ENCODE measurements at places on chromosomes 13 and 19.

GRCh38 chr13:36840718-36841250, 21.8 kb downstream of the RFXAP start:
- DNase-seq = no peak

DNA sequence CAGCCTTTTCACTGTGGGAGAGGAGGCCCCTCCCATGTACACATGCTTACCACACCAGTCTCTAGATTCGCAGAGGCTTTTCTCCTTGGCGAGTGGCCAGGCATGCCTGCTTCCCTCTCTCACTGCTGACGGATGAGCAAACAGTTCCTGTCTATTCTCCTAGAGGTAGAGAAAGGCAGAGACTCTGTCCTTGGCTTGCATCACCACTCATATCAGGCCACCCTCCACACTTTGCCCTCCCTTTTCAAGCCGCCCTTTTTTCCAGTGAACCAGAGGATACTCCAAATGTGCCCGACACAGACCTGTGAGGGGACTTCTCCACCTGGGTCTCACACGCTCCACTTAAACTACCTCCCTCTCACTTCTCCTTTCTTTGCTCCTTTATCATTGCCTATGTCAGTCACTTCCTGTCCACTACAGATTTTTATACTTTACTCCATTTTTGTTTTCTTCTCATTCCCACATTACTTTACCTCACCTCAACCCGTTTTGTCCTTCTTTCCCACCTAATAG, 284.6 kb downstream of the DNAJC15 start:
- no peak for DNase-seq

- no peak for DNase-seq
Observed at GRCh38 chr13:107864543-107865317, 350.6 kb downstream of the LIG4 start.

GRCh38 chr13:75796825-75797224, 160.7 kb downstream of the LMO7 start:
- DNase-seq = no peak

GRCh38 chr13:49714757-49715156, 23.5 kb upstream of the EBPL start:
- DNase-seq = no peak

DNA sequence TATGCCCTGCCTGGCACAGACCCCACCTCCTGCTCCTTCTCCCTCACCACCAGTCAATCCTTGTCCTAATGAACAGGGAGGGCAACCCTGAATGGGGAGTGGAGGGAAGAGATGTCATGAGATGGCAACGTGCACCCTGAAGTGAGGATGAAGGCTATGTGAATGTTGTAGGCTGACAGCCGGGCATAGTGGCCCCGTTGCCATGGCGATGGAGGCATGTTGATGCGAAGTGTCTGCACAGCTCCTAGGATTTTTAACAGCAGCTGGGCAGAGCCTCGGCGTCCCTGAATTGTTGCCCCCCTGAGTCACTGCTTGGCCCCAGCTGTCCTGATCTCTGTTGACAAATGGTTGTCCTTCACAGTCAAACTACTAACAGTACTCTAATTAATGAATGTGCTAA, 4.8 kb upstream of the ALOX5AP start:
- DNase-seq = no peak

DNA sequence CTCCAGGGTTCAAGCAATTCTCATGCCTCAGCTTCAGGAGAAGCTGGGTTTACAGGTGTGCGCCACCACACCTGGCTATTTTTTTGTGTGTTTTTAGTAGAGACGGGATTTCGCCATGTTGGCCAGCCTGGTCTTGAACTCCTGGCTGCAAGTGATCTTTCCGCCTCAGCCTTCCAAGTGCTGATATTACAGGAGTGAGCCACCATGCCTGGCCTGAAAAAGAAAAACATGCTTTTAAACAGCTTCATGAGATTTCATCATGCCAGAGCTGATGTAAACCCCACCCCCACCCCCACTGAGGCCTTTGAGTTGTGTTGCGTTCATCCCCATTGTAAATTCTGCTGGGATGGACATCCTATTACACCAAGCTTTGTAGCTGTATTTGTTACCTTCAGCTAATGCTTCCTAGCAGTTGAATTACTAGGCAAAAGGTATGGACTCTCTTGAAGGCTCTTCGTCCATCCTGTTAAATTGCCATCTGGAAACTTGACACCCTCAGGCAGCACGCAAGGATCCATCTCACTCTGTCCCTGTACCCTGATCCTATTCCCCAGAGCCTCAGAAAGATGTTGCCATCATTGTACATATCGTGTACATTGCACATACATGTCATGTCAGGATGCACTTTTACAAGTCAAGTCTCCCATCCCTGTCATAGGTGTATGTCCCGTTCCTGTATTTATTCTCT, 47.3 kb downstream of the NFIX start:
- no peak for DNase-seq

DNA sequence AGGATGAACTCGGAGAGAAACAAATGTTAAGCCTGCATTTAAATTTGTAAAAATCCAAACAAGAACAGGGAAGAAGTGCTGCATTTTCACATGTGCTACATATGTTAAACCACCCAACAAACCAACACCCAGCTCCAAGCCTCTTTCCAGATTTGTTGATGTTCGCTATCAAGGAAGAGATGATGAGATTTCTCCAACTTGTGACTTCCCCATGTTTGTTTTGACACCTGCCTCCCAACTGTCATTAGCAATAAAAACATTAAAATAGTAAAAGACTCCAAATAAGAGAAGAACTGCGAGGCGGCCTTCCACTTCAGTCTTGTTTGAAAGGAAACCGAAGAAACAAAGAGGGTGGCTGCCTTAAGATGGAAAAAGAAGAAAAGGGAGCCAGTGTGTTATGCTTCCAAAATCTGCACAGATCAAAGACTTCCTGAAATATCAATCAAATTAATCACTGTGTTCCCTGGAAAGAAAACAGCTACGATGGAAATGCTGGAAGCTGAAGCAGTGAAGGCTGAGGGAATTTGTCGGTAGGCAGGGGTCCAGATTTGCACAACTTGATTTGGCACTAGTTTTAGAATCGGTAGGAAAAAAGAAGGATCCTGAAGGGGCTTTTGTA, 14.0 kb upstream of the GGACT start:
- no peak for DNase-seq

DNA sequence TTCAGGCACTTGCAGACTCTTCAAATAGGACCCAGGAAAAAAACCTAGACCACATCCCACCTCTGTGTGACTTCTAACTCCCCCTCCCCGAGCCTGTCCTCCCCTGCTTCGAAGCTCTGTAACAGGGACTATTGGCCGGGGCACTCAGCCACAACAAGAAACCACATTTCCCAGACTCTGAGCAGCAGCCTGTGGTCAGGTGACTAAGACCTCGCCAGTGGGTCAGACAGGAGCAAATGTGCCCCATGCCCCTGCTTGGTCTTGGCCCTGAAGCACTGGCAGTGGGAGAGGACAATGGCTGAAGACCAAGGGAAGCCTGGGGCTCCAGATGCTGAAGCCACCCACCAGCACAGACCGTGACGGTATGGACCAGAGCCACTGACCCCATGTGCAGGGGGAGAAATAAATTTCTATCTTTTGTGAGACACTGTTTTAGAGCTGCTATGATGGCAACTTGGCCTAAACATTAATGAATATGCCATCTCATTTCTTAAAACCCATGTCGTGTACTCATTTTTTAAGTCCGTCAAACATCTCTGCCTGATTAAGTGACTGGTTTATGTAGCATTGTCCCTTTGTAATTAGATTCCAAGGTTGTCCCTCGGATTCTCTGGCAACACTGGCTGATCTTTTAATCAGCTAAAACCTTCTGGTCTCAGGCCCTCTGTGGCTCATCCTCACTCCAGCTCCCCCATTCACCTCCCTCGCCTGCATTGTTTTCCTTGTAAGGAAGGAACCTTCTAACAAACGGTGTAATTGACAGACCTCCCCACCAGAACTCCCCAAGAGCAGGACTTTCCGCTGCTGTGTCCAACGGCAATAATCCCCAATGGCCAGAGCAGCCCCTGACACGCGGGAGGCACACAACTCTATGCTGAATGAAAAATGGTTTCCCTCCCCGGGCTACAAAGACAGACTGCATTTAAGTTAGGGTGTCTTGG, 98.4 kb downstream of the STK24 start:
- no peak for DNase-seq

DNA sequence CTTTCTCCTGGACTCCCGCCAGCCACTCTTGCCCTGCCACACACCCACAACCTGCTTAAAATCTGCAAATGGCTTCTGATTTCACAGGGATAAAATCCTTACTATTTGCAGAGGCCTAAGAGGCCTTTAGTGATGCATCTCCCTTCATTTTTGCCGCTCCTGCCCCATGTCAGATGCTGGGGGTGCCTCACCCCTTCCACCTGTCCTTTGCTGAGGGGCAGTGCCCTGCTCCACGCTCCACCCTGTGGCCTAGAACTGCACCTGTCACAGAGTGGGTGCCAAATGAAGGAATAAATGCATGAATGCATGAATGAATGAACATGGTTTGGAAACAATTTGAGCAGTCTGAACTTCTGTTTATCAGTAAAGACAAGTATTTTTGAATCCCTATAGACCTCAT, 34.1 kb upstream of the UQCRFS1 start:
- no peak for DNase-seq

DNA sequence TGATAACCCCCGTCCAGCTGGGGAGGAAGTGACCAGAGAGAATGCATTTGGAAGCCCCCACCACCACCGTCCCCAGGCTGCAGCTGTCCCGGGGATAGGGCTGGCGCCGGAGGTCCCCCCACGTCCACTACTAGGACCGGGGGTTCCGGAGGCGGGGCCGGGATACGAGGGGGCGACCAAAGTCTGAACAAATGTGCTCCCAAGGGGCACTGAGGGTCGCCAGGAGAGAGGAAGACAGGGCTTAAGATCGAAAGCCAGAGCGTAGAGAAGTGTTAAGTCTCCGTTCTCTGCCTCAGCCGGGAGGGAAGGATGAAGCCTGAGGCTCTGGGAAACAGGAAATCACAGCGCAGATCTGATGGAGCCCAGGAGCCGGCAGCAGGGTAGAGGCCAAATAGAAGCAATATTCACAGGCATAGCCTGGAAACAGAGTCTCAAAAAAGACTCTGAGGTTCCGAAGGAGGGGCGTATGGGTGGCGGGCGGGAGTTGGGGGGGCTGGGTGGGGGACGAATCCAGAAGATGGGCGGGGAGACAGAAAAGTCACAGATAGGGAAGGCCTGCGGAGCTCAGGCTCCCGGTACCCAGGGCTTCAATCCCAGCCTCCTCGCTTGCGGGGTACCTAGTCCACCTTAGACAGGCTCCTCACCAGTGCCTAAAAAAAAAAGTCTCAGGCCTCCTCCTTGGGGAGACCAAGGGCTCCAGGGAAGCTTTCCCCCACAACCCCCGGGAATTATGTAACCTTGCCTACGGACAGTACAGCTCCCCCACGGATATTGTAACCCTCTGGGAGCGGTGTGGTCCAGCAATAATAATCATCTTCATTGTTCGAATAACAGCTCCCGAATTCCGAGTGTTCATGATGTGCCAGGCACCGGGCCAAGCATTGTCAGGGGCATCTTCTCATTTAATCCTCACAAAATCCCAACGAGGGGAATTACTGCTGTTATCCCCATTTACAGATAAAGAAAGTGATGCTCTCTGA, 1.1 kb upstream of the ERF start:
- no peak for DNase-seq

GRCh38 chr13:41059456-41060081, 1.7 kb upstream of the WBP4 start:
- no peak for DNase-seq

DNA sequence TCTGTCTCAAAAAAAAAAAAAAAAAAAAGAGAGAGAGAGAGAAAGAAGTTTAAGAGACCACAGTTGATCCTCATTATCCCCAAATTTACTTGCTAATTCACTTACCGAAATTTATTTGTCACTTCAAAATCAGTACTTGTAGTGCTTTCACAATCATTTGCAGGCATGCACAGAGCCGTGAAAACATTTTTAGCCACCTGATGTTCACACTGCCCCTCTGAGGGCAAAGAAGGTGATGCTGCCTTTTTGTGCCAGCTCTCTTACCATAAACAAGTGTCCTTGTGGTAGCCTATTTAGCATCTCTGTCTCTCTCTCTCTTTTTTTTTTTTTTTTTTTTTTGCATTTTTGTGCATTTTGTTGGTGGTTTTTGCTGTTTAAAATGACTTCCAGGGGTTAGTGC, 24.1 kb upstream of the CASP14 start:
- no peak for DNase-seq

DNA sequence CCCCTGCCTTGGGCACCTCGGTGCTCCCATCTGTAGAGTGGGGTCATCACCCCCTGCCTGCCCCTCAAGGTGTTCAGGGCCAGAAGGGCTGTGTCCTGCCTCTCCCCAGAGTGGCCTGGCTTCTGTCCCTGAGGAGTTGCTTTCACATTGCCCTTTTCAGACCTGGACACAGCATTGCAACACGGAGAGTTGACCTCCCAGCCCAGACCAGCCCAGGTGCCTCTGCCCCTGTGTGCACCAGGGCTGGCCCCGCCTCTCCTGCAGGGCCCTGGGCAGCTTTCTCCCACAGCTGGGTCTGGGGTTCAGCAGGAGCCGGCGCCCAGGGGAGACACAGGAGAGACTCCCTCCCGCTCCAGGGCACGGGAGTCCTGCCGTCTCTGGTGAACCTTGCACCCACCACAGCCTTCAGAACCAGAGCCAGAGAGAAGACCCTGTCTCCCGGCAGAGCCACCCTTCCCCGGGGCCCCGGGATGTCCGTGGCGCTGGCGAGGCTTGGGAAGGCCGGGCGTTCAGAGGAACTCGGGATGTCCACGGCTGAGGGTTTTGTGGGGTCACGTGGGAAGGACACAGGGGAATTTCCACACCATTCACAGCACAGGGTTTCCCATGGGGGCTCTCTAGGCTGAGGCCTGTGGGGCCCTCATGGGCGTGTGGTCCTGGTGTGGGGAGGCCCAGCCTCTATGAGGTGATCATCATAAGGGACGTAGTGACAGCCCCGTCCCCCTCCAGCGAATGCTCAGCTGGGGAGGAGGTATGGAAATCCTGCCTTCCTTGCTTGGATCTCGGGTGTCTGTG, 23.2 kb downstream of the C13orf46 start:
- no peak for DNase-seq

DNA sequence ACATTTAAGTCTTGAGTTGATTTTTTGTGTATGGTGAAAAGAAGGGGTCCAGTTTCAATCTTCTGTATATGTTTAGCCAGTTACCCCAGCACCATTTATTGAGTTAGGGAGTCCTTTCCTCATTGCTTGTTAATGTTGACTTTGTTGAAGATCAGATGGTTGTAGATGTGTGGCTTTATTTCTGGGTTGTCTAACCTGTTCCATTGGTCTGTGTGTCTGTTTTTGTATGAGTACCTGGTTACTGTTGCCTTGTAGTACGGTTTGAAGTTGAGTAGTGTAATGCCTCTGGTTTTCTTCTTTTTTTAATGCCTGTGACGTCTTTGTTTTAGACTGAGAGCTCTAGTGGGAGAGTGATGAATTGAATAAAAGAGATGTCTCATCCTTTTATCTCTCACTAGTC, 83.2 kb downstream of the NBEA start:
- no peak for DNase-seq

GRCh38 chr19:45825917-45826893, 11.1 kb upstream of the RSPH6A start:
- DNase-seq = no peak

DNA sequence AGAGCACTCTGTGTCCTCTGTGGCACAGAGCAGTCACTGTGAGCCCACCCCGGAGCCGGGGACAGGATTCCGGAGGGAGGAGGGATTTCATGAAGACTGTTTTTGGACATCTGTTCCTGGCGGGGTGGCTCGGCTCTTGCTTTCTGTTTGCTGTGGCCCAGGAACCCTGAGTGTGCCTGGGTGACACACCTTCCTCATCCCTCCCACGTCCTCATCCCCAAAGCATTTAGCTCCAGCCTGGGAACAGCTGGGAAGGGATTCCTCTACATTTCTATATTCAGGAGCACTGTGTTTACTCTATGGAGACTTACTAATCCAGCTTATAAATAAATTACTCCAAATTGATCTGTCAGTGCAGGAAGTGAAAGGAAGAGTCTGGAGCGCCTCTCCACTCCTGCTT, 97.8 kb upstream of the UBL3 start:
- DNase-seq = no peak
